ENCODE measurements at places on chromosomes 11 and 22. TPM values are rescaled to one million over a fixed set of nuclear protein-coding genes. Genes with fewer than 3 reads are reported as not detected.

DNA sequence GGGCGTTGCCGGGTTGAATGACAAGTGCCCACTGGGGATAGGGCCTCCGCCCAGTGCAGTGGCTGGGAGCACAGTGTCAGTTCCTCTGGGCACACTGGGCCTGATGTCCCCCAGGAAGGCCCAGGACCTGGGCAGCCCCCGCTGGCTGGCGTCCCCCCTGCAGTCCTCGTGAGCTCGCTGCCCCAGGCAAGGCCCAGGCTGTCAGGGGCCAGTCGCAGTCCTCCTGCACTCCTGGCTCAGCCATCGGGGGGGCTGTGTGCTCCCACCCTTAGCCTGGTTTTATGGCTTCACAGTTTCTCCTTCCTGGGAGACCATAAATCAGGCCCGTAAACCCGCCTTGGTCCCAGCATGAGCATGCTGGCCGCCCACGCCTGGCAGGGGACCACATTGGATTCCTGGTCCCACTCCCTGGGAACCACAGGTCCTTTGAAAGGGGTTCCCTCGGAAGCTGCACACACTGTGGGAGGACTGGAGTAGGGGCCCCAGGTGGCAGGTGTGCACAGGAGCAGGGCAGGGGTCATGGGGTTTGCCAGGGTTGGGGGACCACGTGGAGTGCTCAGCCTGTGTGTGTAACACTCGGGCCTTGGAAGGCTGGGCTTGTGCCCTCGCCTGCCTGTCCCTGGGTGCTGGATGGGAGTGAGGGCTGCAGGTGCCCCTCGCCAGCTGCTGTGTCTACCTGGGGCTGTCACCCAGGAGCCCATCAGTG lies 113.6 kb downstream of the KCNQ1OT1 start:
- DNase-seq: peak; percentile 34

- DNase-seq: no peak
Observed at GRCh38 chr11:132971351-132971750, 561.0 kb downstream of the OPCML start.

DNA sequence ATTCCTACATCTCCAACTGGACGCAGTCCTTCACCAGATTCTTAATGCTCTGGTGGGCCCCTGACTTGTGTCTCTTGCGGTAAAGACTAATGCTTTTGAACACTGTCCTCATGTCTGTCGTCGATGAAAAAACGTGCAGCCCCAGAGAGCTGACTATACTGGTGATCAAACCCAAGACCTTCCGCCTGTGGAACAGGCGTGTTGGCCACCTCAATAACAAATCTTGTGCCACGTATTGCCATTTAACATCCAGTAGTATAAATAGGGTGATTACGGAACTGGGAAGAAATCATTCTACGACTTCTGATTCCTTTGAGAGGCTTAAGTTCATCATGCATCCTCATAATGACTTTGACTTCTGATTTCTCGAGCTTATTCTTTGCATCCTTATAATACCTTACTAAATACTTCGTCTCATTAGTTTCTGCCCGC lies 45.6 kb downstream of the OR4D9 start:
- no peak for DNase-seq

GRCh38 chr11:501683-502287 lies 5.3 kb downstream of the RNH1 start:
- no peak for DNase-seq

Gene IL17REL
- total RNA-seq: 0.97 TPM

- no peak for DNase-seq
Observed at GRCh38 chr11:118621784-118622375, 14.5 kb downstream of the PHLDB1 start.

GRCh38 chr11:105960252-105961245 lies 61.5 kb downstream of the MSANTD4 start:
- no peak for DNase-seq

DNA sequence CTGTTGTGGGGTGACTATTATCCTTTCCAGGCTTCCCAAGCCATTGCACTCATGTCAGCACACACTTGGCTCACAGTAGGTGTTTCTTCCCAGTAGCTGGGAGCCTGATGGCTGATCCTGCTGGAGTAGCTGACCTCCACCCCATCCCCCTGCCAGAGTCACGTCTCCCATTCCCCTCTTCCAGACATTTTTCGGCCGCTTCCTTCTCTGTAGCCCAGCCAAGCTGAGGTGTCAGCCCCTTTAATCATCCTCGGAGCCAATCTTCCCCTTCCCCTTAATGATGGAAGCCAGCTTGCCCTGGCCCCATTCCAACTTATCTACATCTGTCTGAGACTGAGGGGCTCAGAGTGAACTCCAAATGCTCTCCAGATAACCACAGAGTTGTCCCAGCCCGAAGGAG lies 550.7 kb downstream of the MN1 start:
- no peak for DNase-seq

DNA sequence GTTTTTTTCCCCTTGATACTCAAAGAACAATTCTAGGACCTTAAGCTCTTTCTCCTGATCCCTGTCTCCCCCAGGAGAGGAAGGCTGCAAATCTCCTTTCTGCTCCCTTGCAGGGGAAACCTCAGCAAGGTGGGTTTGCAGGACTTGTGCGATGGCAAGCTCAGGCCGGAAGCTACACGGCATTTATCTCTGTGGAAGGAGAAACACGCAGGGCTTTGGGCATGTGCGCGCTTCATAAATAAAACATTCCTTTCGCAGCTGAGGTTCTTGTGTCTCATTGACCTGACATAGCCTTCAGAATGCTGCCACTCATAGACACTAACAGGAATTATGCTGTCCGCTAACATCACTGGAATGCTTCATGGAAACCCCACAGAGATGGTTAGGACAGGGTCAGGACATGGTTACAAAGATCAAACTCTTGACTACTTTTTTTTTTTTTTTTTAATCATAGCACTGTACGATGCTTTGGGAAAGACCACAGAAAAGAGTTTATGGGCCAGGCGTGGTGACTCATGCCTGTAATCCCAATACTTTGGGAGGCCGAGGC lies 42.6 kb downstream of the SLN start:
- no peak for DNase-seq

Gene CCDC81
- total RNA-seq: 1.0 TPM

DNA sequence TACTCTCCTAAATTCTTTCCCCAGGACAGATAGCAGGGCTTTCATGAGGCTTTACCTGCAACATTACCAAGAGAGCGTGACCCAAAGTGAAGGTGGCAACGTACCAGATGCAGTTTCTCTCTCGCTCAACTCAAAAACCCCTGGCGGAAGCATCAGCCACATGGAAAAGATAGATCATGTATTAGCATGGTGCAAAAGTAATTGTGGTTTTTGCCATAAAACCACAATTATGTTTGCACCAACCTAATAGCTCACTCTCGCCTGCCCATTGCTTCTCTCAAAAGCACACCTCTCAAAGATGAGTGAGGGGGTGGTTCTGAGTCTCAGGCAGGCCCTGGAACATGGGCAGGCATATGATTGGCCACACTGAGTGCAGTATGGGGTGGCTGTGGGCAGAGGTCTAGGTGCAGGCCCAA lies 7.0 kb downstream of the MS4A6A start:
- no peak for DNase-seq

GRCh38 chr11:134760299-134760698 lies 348.3 kb upstream of the B3GAT1 start:
- peak; percentile 47 for DNase-seq

Gene OR4D5
- total RNA-seq: not detected

Gene OR52B4
- not detected for total RNA-seq

GRCh38 chr22:44411226-44412135 lies 86.6 kb downstream of the RTL6 start:
- DNase-seq: no peak

- DNase-seq: no peak
Observed at GRCh38 chr22:37188901-37189466, 937 bp upstream of the C1QTNF6 start.

Gene OR5J2
- total RNA-seq: not detected
